Cardiac septum (tissue), 1 donor: ENCODE measurements at places on chromosomes 7 and 10.

DNA sequence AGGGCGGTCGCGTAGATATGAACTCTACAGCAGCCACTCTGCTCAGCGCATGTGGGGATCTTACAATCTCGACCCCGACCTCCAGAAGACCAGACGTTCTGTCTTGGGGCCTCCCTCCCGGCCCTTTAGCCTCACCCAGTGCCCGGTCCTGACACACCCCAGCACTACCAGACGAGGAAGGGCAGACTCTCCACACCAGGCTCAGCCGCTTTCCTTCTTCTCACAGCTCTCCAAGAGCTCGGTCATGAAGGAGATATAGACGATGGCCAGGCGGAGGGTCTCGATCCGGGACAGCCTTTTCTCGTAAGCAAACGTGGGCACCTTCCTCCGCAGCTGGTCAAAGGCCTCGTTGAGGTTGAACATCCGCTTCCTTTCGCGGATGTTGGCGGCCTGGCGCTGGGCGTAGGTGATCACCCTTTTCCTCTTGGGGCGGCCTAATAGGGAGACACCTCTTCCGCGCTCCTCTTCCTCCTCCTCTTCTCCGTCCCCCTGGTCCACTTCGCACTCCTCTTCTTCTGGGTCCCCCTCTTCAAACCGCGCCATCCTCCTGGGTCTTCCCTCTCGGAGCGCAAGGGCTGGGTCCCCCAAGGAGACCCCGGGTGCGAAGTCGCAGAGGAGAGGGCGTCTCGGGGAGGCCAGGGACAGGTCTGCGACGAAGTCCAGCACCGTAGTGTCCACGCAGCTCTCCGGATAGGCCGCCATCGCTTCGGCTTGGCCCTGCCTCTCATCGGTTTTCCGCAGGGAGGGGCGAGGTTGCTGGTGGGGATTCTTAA is at the start of gene FERD3L:
Gene FERD3L (minus strand): TSS at position 761 of the 773 bp plus-strand sequence. CDS start 59 bp downstream, at position 702.
- no peak for DNase-seq

DNA sequence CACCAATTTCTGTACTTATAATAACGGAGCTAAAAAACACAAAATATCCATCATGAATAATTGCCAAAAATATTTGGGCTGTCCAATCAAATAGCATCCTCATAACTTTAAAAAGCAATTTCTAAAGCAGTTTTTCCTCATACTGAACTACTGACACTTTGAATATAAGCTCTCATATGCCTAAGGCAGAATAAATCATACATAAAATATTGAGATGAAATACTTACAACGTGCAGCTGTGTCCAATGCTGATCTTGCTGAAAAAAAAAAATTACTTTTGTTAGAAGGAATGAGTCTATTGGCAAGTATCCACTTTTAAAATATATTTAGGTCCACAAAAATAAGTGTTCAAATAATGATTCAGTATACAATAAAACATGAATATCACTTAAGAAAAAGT is 24.2 kb downstream of the FAM3C start:
- no peak for DNase-seq

DNA sequence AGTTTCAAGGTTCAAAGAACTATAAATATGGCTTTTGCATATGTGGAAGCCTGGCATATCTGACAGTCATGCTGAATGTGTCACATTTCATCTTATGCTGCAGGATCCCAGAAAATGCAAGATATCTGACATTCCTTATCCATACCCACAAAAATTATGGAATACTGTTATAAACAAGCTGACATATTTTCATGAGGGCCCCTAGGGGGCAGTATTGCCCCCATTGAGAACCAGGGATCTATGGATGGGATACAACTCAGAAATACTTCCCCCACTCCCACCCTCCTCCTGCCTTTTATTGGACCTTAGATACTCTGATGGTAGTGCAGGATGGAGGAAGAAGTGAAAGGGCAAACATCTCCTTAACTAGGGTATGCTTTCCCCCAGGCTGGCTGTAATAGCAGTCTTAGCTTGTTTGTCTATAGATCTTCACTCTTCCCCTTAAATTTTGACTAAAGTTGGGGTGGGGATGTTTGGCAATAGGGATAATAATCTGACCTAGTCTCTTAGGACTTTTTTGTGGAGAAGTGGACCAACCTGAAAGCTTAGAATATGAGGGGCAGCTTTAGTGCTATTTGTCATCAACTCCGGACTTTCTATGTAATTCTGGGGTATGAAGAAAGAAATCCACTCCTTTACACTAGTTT is 3.5 kb upstream of the GNGT1 start:
- no peak for DNase-seq

GRCh38 chr10:97278491-97278989 is 13.9 kb downstream of the ARHGAP19 start:
- DNase-seq: no peak

DNA sequence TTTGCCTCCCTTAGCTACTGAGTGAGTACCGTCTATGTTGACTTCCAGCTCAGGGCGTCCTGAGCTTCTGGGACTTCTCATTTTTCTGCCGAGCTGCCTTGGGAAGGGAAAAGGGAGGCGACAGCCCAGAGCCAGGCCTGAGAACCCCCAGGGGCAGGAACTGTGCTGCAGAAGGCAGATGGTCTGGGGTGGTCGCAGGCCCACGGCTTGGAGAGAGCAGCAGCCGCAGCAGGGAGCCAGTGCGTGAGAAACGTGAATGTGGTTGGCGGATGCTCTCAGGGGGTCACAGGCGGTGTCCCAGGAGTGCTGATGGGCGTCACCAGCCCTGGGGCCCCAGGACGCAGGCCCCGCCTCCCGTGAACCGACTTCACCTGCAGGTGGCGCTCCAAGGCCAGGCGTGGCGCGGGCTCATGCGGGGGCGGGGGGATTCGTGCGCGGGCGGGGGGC is 9.2 kb upstream of the PWWP2B start:
- peak; percentile 87 for DNase-seq

GRCh38 chr7:50317697-50318669 is 13.5 kb downstream of the IKZF1 start:
- no peak for DNase-seq

DNA sequence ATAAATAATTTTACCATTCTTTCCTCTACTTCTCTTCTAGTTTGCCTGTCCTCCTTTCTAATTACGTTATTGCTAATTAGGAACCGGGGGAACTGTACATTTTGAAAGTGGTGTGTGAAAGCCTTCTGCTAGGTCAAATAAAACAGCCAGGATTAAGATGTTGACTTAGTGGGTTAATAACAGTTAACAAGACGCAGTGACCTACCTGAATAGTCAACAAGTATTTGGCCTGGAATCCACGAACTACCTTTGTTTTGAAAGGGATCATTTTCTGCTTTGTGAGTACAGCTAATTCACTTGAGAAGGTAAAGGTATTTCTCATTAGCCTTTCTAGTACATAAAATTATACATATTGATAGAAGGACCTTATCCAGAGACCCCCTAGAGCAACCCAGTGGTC is 139.9 kb downstream of the COL28A1 start:
- no peak for DNase-seq

DNA sequence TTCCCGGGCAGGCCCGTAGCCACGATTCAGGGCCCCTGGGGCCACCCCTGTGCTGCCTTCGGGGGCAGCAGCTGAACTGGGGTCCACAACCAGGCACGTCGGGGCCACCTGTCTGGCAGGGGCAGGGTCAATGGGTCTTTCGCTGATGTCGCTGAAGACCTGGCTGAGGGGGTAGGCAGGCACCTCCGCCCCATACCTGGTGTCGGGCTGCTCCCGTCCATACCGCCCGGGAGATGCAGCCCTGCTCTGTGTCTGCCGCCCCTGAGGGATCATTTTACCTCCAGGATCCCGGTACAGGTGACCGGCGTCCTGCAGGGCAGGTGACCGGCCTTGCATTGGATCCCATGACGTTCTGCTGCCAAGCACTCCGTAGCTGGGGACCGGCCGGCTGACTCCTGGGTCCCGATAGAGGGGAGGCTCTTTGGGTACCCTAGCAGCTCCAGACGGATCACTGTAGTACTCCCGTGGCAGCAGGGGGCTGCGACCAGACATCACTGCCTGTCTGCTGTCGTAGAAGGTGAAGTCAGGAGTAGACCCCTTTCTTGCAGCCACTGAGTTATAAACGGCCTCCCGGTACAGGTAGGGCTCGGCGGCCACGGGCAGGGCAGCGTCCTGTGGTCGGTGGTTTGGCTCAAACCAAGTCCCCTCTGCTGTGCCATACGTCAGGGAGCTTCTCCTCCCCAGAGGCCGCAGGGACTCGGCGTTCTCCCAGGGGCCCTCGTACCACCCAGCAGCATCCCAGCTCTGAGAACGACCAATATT is 85.2 kb downstream of the ZRANB1 start:
- DNase-seq: no peak

DNA sequence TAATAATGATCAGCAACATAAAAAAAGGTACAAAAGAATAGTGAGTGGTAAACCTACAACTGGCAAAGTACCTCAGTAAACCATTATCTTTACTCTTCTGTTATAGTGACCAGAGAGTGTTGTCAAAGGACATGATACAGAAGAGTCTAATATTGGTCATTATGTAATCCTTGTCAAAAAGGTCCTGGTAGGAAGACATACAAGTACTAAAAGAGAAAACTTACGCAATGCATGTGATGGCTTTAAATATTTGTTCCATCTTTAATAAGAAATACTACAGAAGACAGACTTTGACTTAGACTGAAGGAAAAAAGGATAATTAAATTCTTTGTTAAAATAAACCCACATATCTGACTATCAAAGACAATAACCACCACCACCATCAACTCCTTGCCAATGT is 6.5 kb downstream of the DOCK4 start:
- DNase-seq: no peak

DNA sequence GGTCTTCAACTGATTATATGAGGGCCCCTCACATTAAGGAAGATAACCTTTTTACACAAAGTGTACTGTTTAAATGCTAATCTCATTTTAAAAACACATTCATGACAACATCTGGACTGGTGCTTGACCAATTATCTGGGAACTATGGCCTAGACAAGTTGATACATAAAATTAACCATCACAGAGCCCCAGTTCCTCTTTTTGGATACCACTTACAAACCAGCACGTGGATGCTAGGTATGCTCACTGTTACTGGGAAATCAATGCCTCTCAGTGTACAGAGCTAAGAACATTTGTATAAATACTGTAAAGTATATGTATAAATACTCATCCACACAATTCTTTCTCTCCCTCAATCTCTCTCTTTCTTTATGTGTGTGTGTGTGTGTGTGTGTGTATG is 1217.8 kb upstream of the LRRTM3 start:
- no peak for DNase-seq

DNA sequence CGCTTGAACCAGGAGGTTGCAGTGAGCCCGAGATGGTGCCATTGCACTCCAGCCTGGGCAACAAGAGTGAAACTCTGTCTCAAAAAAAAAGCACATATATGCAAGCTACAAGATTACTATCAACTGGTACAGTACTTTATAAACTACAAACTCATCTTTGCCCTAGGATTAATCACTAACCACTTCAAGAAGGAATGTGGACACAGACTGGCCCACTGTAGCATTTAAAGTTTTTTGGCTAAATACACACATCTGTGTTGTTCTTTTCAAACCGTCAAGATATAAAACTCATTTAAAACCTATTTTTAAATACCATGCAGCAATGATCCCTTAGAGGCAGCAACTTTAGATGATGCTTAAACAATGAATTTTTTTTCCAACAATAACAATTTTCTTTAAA is 205.4 kb downstream of the IMMP2L start:
- no peak for DNase-seq

DNA sequence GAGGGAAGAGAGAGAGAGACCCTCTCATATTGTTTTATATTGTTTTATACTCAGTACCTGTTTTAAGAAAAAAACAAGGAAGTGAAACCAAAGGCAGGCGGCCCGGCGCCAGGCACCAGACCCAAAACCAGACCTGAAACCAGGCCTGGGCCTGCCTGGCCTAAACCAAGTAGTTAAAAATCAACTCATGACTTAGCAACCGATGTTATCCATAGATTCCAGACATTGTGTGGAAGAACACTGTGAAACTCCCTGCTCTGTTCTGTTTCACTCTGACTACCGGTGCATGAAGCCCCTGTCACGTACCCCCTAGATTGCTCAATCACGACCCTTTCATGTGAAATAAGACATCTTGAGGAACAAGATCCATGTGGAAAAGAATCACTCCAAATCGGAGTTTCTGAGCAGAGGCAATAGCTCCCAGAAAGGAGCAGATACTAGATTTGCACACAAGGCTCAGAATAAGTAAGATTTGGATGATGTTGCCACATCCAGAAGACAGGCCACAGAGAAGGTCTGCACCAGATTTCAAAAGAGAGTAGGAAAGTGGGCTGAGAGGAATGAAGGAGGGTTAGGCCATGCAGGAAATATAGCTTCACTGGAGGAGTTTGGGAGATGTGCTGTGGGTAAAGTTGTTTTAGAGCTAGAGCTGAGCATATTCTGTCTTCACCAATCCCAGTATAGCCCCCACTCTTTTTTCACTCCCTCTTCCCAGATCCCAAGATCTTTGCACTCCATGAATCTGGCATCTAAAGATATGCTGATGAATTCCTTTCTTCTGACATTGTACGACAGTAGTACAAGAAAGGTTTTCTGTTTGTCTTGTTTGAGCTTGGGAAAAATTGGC is 8.8 kb upstream of the ZNF248 start:
- DNase-seq: no peak

GRCh38 chr10:121854809-121855445 is 72.9 kb downstream of the ATE1 start:
- DNase-seq: no peak

- DNase-seq: no peak
Measured at GRCh38 chr7:55464422-55464821, 99.3 kb downstream of the LANCL2 start.

- no peak for DNase-seq
Measured at GRCh38 chr7:52586704-52587103, 448.7 kb upstream of the POM121L12 start.

DNA sequence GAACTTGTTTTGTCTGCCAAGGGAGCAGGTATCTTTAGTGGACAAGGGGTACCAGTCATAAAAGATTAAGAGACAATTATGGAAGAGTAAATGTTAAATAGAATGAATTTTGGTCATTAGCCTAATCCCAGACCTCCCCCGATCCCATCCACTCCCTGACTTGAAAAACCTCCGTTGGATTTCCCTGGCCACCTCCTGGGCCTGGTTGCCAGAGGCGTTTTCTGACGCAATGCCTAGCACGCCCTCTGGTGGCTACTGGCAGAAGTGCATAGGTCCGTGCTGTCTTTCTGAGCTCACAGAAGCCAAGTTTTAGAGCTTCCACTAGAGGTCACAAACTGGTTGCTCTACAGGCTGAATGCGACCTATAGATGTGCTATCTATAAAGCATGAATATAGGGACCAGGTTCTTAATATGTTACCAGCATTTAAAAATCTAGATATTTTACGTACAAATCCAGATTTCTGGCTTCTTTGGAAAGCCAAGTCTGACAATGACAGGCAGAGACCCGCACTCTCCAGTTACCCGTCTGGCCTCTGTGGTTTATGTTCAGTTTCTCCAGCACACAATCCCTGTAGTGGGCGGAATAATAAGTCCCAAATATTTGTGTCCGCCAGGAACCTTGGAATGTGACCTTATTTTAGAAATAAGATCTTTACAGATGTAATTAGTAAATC is 39.8 kb downstream of the SPOCK2 start:
- peak; percentile 95 for DNase-seq

GRCh38 chr10:117266400-117266799 is 25.5 kb downstream of the SLC18A2 start:
- no peak for DNase-seq

DNA sequence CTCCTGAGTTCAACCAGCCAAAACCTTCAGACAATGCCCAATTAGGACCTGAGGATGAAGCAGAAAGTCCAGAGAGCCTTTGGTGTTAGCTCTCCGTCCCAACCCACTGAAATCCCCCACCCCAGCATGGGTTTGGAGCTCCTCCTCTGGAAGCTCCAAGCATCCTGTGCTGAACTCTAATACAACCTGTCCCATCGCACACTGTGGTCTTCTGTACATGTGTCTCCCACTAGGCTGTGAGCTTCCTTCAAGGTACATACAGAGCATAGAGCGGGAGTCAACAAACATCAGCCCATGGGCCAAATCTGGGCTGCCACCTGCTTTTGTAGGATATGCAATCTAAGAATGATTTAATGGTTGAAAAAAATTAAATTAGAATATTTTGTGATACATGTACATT is 166.5 kb downstream of the LSM5 start:
- DNase-seq: no peak
